ENCODE measurements at places on chromosomes 4 and X. TPM values are rescaled to one million over a fixed set of nuclear protein-coding genes. Genes with fewer than 3 reads are reported as not detected.

Gene RNF150
- 29.0 TPM for polyA plus RNA-seq

DNA sequence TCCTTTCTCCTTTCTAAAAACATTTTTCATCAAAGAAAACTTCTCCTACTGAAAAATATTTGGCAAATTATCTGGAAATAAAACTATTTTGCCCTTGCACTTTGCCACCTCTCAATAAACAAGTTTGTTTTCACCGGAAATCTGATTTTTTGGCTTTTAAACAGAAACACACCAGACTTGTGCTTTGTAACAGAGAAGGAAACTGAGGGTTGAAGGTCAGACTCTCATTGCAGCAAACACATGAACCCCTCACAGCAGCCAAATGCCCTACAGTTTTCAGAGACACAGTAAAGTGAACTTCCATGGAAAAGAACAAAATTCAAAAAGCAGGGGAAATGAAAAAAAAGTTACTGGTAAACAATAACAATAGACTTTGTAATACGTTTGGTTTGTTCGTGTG is 95.6 kb upstream of the WDR17 start:
- no peak for DNase-seq

Gene SLC9A7
- 4.5 TPM for polyA plus RNA-seq

Gene CXCL6
- 0.13 TPM for polyA plus RNA-seq

Gene MAGEE2
- 0.47 TPM for polyA plus RNA-seq

- no peak for DNase-seq
These were observed 37.0 kb downstream of the GUCY1A1 start for GRCh38 chr4:155703486-155704247.

GRCh38 chr4:90183254-90183653 is 56.1 kb downstream of the CCSER1 start:
- DNase-seq, result no peak

- no peak for DNase-seq
These were observed 324.8 kb downstream of the FRMPD4 start for GRCh38 chrX:12463052-12463451.

- DNase-seq, result no peak
These were observed 1608.9 kb upstream of the TENM3 start for GRCh38 chr4:180634306-180634705.

GRCh38 chr4:71026086-71026485 is 32.6 kb downstream of the DCK start:
- no peak for DNase-seq

Gene PHEX
- 0.48 TPM for polyA plus RNA-seq

GRCh38 chr4:1512738-1513660 is 106.8 kb upstream of the NKX1-1 start:
- DNase-seq, result no peak

DNA sequence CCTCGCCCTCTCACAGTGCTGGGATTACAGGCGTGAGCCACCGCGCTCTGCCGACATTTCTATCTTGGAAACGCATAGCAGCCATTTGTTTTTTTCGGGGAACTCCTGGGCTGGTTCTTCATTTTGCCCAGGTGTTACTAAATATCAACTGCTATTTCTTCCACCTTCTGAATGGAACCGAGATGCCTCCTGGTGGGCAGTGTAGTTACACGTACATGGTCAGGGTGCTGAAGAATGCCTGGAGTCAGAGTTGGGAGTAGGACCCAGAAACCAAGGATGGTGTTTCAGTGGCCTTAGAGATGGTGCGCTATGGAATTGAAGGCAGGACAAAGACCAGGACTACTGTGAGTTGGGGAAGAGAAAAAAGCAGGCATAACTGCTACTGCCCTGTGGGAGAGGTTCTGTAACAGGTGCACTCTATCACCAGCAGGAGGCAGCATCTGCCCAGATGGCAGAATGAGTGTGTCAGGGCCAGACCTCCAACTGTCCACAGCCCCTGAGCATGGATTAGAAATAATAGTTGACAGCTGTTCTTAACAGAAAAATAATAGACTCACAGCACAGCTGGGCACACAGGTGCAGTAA is 81.7 kb downstream of the ZC4H2 start:
- DNase-seq, result no peak

- no peak for DNase-seq
These were observed 12.0 kb downstream of the PBDC1 start for GRCh38 chrX:76184891-76185290.

- no peak for DNase-seq
These were observed 71.1 kb downstream of the SHOX start for GRCh38 chrX:701673-702072.

GRCh38 chr4:187798385-187798784 is 197.2 kb upstream of the ZFP42 start:
- no peak for DNase-seq

DNA sequence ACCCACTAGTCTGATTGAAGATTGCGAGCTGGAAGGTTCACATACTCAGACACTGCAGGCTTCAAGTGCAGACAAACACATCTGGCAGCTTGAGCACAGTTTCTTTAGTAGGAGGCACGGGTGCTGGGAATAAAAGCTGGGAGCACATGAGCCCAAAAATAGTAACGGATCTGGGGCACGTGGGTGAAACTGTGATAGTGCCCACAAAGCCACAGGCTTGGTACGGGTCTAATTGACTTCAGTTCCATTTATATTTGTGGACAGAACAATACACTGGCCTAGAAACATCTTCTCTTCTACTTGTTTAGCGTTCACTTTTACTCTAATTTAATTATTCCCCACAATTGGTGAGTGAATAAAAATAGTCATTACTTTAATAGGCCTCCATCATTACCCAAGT is 2370.7 kb downstream of the PCDH7 start:
- no peak for DNase-seq

- DNase-seq, result no peak
These were observed 10.3 kb upstream of the DUSP9 start for GRCh38 chrX:153636716-153637115.

DNA sequence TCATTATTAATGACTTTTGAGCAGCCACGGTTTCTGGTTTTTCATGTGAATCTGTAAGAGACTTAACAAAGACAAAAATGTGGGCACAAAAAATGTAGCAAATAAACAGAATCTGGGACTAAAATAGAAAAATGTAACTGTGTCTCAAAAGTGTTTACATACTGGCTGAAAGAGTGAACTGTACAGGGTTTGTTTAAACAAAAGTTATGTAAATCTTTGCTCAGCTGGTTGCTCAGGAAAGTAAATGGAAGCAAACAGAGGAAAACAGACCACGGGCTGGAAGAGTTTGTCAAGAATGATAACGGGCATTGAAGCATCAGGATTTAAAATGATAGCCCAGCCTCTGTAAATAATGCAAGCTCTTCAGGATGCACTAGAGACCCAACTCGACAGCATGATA is 921.8 kb upstream of the FTHL17 start:
- no peak for DNase-seq

Gene MTTP
- 14.8 TPM for polyA plus RNA-seq

Gene IL3RA
- polyA plus RNA-seq, result 12.3 TPM

DNA sequence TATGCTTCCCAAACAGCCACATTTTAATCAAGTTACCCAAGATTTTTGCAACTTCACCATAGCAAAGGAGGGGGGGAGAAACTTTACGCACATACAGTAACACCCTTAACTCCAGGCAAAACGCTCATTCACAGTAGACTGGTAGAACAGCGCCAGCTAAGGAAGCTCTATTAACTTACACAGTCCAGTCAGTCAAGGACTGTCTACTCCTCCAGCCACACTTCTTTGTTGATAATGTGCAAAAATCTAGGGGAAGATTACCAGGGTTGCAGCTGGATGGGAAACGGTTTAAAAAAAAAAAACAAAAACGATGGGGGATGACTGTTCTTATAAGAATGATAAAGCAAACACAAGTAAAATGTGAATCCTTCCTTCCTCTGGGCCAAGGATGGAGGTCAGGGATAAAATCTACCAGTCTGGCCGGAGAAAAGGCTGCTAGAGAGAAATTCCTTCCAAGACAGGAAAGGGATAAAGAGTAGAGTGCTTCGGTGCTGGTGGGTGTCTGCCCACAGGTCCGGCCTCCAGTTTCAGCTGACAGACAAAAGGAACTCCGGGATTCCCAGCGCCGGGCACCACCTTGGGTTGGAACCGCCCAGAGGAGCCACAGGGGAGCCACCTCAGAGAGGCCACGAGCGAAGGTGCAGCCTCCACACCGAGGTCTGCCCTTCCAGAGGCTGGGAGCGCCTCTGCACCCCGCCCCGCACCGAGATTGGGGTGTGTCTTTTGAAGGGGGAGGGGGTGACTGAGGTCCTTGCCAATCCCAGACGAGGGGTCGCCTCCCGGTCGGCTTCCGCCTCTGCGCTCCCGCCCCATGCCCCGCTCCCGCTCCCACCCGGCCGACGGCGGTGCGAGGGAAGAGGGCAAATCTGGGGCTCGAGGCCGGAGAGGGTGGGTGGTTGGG is 811 bp downstream of the ANKRD50 start:
- peak; percentile 38 for DNase-seq

- no peak for DNase-seq
These were observed 261.2 kb downstream of the MAPK10 start for GRCh38 chr4:86098691-86099090.

GRCh38 chrX:16023790-16024734 is 99.3 kb upstream of the GRPR start:
- DNase-seq, result no peak

DNA sequence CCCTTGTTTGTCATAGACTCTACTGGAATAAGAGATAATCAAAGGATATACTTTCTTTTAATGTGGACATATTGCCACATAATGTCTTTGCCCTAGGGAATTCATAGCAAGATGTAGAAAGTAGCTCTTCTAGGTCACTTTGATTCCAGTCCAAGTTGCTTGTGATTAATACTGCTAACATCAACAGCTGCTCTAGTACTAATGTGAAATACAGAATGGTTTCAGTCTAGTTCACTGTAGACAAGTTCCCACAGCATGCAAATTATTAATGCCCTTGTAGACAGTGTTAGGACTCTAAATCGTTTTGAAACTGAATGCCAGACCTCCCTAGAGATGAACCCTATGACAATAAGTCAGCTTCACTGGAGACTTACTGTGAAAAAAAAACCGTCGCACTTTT is 494.6 kb upstream of the ATOH1 start:
- no peak for DNase-seq

Gene RAI2
- 11.1 TPM for polyA plus RNA-seq

Gene GPM6B
- polyA plus RNA-seq, result 18.9 TPM

Gene ADH1A
- 0.42 TPM for polyA plus RNA-seq

Gene ARX
- not detected for polyA plus RNA-seq

Gene CHRDL1
- 9.8 TPM for polyA plus RNA-seq

DNA sequence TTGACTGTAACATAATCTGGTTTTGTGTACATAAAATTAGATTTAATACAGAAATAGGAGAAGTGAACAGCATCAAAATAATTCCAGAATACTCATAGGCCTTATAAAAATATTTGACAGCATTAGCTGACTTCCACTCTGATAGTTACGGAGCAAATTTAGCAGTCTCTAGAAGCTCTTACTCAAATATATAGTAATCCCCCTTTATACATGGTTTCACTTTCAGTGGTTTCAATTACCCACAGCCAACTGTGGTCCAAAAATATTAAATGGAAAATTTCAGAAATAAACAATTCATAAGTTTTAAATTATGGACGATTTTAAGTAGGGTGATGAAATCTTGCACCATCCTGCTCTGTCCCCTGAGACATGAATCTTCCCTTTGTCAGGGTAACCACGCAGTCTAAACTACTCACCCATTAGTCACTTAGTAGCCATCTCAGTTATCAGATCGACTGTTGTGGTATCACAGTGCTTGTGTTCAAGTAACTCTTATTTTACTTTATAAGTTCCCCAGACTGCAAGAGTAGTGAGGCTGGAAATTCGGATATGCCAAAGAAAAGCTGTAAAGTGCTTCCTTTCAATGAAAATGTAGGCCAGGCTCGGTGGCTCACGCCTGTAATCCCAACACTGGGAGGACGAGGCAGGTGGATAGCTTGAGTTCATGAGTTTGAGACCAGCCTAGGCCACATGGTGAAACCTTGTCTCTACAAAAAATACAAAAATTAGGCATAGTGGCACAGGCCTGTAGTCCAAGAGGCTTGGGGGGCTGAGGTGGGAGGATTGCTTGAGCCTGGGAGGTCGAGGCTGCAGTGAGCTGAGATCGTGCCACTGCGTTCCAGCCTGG is 17.2 kb upstream of the RTL9 start:
- no peak for DNase-seq

- no peak for DNase-seq
These were observed 33.4 kb downstream of the ACSL1 start for GRCh38 chr4:184792334-184792733.

GRCh38 chr4:108352664-108353308 is 184.1 kb upstream of the LEF1 start:
- DNase-seq, result no peak

Gene CXorf49
- not detected for polyA plus RNA-seq

DNA sequence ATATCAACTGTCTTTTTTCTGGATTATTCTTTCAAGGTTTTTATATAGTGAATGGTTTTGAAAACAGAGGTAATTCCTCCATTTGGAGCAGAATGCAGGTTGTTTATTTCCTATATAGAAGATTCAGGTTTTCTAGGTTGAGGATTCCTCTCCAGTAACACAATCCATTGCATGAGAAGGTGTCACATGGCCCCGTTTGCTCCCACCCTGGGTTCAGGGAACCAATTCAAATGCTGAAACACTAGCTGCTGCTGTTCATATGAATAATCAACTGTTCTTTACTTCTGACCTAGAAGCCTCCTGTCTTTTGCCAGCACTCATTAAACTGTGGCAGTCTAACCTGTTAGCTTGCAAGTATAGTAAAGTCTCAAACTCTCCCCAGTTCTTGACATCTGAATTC is 1316.9 kb upstream of the TENM3 start:
- DNase-seq, result no peak

- no peak for DNase-seq
These were observed 41.9 kb downstream of the WDR1 start for GRCh38 chr4:10074767-10075105.

Gene FRMPD4
- polyA plus RNA-seq, result 0.16 TPM

DNA sequence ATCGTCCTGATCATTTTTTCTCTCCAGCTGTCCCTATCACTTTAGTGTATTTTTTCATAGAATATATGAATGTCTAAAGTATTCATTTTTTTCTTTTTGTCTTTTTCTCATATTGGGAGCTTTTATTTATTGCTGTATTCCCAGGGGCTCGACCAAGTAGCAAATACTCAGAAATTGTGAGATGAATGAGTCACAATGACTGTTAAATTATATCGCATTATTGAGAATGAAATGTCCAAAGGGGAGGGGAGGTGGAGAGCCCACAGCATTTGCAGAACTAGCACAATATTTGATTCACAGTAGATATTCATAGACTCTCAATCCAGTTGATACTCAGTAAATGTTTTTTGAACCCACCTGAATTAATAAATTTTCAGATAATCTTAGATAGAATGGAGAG is 543.6 kb upstream of the FAM241A start:
- no peak for DNase-seq

Gene SHROOM2
- 21.8 TPM for polyA plus RNA-seq

Gene USP46
- 29.1 TPM for polyA plus RNA-seq

- DNase-seq, result no peak
These were observed 9.6 kb downstream of the ZAR1 start for GRCh38 chr4:48499551-48500066.

Gene TMPRSS11A
- not detected for polyA plus RNA-seq

- no peak for DNase-seq
These were observed 207.8 kb upstream of the KIT start for GRCh38 chr4:54449999-54450398.

- no peak for DNase-seq
These were observed 73.1 kb downstream of the METTL14 start for GRCh38 chr4:118758293-118758692.

All from renal cortex interstitium (tissue), 15 donors.